Glutamatergic neuron (in vitro differentiated cells): ENCODE measurements at places on chromosomes 3 and 15.

DNA sequence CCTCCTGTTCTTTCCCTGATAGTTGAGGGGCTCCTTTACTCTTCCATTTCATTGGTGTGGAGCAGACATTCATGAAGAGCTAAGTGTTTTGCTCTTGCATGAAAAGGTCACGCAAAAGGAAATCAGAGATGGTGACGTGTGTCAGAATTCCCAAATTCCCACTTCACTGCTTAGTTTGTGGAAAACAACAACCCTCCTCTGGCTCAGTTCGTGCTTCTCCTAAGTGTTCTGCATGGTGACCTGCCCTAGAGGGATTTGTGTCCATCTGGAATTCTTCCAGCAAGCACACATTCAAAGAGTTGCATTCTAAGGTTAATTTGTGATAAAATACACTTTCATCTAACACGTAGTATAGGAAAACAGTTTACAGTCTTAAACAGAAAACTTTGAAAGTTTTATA lies 95.6 kb downstream of the IMPG2 start:
- no peak for DNase-seq

DNA sequence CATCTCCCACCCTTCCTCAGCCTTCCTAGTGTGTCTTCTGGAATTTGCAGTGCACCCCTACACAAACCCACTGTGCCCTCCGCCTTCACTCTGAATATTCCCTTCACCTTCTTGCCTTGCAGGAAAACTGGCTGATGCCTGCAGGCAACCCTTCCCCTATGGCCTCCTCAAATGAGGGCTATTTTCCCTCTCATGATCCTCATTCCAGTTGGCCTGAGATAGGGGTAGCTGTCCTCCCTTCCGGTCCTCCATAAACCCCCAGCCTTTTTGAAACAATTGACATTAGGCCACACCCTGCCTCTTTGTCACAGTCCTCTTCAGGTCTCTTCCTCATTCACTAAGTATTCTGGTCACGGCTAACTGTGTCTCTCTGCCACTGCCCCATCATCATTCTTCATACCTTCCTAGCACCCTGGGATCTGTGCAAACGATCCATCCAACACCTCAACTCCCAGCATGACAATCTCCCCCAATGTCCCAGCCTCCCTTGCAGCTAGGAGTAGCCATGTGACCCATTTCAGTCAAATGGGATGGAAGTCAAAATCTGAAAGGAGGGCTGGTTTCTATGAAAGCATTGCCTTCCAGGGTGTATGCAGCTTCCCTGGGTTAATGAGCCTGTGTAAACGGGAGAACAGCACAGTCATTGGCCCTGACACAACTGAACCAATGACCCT lies 8.5 kb upstream of the TICRR start:
- DNase-seq, result no peak

GRCh38 chr15:41530363-41530956 lies 13.6 kb downstream of the RPAP1 start:
- no peak for DNase-seq

- no peak for DNase-seq
Observed at GRCh38 chr3:119856695-119857094, 74.8 kb downstream of the NR1I2 start.

DNA sequence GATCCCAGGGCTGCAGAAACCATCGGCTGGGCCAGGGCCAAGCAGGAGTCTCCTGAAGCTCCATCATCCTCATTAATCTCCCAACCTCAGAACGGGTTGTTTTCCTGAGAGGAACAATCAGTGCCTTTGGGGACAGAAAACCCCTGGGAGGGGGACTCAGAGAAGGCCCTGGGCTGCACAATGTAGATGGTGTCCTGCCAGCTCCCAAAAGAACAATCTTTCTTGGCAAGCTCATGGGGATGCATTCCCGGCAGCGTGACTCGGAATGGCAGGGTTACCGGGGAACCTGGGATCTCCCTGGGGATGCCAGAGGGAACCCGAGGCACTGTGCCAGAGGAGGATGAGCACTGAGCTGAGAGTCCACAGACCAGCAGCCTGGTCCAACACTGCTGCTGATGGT lies 72.1 kb upstream of the ATP2B2 start:
- no peak for DNase-seq

DNA sequence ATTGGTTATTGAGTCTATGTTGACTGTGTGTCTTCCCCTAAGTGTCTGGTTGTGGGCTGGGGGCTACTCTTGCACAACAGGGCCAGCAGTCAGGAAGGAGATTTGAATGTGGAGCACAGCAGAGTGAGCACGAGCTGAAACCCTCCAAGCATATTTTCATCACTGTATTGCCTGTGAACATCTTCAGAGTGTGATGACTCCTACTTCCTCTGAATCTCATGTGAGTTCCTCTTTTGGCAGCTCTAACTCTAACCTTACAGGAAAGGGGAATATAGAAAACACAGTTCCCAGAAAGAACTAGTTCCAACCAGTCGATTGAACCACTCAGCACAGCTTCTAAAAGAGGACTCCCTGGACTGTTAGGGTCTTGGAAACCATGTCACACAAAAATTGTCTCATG lies 211.6 kb downstream of the RAP2B start:
- DNase-seq, result no peak

GRCh38 chr3:138065949-138066348 lies 49.5 kb downstream of the DZIP1L start:
- no peak for DNase-seq

DNA sequence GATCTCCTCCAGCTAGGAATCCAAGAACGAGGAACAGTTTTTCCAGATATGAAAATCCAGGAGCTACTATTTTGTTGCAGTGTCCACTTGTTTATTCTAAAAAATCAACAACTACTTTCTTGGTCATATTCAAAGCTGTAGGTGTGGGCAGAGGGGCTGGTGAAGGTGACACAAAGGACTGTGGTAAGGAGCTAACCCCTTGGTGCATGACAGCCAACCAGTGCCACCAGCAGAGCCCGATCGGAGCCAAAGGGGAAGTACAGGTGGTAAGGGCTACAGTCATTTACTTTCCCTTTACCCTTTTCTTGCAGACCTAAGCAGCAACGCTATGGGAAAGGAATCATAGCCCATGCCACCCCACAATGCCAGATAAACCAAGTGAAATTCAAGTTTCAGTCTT lies 30.7 kb downstream of the PLA1A start:
- no peak for DNase-seq

DNA sequence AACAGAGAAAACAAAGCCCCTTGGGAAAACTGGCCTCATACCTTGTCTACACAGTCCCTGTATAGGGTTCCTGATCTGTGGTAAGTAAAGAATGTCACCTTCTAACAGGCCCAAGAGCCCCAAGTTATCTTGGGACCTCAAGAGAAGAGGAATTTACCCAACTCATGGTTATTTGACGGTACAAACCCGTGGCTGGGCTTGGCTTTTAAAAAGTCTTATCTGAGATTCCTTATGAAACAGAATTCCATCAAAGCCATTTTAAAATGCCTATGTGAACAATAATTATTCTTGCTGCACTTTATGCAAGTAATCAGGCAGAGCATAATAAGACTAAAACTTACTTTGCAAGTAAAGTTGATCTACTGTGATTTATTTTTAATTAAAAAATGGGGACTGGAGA lies 13.9 kb upstream of the SORD start:
- no peak for DNase-seq

GRCh38 chr3:76470285-76470684 lies 569.6 kb upstream of the ROBO2 start:
- no peak for DNase-seq

DNA sequence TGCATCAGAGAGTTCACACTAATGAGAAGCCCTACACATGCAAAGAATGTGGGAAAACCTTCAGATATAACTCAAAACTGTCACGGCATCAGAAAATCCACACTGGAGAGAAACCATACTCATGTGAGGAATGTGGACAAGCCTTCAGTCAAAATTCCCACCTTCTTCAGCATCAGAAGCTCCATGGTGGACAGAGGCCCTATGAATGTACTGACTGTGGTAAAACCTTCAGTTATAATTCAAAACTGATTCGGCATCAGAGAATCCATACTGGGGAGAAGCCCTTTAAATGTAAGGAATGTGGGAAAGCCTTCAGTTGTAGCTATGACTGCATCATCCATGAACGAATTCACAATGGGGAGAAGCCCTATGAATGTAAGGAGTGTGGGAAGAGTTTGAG lies 10.2 kb downstream of the ZNF619 start:
- DNase-seq, result no peak

GRCh38 chr3:150751781-150752263 lies 11.1 kb downstream of the SIAH2 start:
- DNase-seq, result no peak

- no peak for DNase-seq
Observed at GRCh38 chr3:72262736-72263135, 477.8 kb upstream of the PROK2 start.

DNA sequence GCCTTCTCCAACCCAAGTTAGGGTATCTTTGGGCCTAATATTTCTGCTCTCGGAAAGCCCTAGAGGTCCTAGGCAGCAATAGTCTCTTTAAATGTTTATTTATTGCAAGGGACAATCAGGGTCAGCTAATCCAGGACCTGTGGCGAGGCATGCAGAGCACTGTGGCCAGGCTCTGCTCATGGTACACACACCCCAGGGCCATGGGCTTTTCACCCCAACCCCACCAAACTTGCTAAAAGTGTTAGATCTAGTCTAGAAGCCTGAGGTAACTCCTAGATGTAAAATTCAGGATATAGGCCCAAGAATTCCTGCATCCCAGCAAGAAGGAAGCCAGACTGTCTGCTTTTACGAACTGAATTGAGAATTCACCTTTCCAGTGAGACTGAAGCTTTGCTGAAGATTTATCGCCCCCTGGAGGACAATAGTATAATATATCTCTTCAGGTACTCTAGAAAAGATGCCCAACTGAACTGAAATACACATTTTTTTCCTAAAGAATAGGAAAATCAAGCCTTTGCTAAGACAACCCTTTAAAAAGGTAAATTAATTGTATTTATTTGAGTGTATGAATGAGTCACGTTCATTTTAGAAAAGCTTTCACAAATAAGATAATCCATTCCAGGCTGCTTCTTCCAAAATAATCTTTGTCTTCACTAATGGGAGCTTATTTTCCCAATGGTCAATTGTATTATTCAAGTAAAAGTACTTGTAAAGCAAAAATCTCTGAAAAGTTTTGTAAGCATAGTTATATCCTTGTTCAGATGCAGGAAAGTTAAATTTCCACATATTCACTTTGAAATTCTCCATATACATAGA lies 89.8 kb downstream of the LRRC3B start:
- no peak for DNase-seq

- no peak for DNase-seq
Observed at GRCh38 chr3:172856795-172857742, 106.5 kb downstream of the ECT2 start.

DNA sequence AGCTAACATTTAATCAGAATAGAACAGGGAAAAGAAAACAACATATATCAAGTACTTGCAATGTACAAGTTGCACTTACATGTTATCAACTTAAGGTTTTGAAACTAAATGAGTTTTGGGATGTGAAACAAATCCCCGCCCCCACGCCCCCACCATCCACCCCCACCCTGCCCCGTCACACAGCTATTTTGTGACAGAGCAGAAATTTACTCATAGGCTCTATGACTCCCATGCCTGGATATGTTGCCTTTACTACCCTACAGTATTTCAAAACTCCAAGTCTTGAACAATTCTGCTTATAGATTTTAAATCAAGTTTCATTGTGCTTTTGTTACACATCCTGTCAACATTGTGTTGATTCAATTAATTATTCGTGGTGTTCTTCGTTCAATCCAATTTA lies 18.1 kb upstream of the IL1RAP start:
- DNase-seq, result no peak

- no peak for DNase-seq
Observed at GRCh38 chr3:12190221-12190807, 31.6 kb upstream of the TIMP4 start.

DNA sequence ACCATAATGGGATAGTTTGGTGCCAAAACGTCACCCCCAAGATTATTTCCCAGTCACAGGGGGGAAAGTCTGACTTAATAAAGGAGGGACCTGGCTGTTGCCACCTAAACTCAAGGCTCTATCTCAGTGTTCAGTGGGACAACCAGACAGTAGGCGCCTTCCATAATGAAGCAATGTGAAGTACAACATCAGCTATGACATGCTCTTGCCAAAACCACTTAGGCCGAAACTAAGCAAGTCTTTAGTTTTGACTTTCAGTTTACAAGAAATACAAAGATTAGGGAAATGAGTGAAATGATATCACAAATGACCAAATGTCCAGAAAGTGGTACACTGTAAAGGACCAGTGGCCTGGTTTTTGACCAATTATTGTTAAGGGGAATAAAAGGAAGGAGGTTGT lies 32.9 kb downstream of the SOX14 start:
- no peak for DNase-seq

DNA sequence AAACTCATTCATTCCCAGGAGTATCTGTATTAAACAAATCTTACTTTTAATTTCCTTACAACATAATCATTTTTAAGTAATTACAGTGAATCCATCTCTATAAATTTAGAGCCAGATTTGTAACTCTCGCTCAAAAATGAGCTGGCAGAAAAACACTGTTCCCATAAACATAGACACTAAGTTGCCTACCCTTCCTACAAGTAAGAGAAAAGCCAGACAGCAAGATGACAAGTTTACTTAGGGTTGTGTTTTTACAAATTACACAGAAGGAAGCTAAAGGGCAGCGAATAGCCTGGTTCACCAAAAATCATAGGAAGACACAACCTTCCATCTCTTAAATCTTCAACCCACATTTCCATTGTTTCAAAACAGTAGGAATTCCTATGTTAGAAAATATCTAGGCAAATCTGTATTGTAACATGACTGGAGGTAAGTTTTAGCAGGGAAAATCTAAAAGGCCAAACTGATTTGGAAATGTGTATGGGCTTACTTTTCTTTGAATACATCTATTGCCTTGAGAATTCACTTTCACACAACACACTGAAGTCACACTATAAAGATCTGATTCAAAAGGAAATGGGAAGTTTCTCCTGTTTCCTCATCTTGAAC lies 21.7 kb downstream of the HERC1 start:
- DNase-seq, result no peak

- peak; percentile 30 for DNase-seq
Observed at GRCh38 chr3:184874709-184875644, 63.0 kb downstream of the VPS8 start.

DNA sequence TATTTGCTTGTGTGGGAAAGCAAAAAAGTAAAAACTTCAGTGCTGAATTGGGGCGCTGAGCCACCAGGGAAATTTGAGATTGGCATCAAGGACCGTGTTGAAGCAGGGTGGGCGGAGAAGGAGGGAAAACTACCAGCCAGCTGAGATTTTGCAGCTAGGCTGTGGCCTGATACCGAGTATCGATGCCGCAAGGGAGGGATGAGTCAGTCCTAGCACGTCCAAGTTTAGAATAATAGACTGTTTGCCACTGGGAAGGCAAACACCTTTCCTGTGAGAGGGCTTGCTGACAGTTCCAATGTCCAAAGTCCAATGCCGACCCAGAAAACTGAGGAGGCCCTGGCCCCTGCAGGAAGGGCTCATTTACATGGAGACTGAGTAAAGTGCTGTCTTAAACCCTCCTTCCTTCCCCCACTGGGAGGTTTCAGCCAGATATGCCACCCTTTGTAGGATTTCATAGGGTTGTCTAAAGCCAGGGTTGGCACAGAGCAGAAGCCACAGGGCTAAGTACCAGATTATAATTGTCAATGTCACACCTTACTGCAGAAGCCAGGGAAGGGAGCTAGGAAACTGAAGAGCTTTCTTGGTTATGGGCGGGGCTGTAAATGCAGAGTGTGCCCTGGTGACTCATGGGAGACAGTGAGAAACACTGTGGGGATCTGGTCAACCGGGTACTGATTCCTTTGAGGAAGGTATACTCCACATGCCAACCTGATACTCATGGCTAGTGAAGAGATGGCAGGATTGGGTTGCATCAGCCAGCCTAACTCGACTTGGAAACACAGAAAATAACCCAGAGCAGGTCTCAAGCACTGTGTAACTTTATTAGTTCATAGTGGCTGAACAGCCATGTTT lies 28.4 kb upstream of the PIK3CB start:
- no peak for DNase-seq

- DNase-seq, result peak; percentile 23
Observed at GRCh38 chr3:100653604-100654294, 44.3 kb downstream of the ADGRG7 start.
